ENCODE measurements at places on chromosomes 2 and 18.
A peak's percentile ranks its signal among the peaks of the same experiment; 100 is the strongest.

- no peak for DNase-seq
These were observed 818.5 kb upstream of the SALL3 start for GRCh38 chr18:78160961-78161656.

DNA sequence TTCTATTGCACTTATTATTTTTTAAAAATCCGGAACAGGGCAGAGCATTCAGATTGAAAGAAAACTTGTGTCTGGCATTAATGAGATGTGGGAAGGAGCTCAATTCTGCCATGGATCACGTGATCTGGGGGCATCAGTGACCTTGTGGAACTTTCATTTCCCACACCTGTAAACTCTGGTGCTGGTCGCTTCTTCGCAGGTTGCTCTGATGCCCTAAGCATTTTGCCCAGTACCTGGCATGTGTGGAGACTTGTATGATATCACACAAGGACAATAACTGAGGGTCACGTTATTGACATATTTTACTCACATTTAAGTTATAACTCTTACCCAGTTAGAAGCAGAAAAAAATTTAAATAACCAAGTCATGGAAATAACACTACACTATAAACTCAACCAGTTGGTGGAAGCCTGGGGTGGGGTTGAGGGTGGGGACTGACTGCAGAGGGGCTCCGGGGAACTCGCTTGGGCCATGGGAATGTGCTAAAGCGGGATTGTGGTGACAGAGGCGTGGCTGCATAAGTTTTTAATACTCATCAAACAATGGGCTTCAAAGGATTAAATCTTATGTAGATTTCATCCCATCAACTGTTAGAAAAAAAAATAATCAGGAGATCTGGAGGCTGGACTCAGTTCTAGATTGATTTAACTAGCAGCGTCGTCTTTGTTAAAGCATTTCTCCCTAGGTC, 36.5 kb downstream of the ST3GAL5 start:
- DNase-seq: no peak

- no peak for DNase-seq
These were observed 287.1 kb upstream of the ID2 start for GRCh38 chr2:8394569-8395359.

DNA sequence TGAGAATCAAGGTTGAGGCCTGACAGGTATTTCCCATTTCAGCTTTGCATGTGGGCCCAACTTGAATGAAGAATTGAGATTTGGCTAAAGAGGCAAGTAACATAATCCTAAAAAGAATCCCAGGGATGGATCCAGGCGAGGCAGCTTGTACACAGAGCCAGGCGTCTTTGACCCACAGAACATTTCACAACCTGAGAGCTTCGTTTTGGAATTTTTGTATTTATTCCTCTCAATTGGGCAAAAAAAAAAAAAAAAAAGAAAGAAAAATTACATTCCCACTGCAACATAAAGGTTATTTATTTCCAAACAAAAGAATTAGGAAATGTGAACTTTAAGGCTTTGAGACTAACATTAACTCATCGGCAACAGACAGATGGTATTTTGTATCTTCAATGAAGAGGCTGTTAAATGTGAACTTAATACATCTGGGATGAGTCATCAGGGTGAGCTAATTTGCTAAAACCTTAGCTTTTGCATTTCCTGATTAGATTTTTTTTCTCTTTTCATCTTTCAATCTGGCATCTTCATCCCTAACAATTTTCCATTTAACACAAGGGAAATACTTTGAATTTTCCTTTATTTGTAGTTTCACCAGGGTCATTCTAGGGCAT, 478.5 kb upstream of the TNP1 start:
- no peak for DNase-seq

DNA sequence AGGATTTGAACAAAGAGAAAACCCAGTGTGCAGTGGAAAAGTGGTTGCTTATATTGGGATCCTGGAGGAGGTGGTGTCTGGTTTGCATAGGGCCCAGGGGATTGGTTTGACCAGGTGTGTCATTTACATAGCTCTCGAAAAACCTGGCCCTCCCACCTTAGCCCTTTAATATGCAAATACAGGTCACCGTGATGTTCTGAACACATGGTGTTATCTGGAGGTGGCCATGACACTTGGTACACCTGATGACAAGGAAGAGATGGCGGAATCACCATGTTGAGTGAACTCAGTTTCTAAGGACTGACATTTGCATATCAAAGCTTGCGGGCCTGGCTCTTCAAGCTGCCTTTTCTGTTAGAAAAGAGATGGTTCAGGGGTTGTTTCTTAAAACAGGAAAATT, 2.3 kb upstream of the NAPG start:
- DNase-seq: no peak

DNA sequence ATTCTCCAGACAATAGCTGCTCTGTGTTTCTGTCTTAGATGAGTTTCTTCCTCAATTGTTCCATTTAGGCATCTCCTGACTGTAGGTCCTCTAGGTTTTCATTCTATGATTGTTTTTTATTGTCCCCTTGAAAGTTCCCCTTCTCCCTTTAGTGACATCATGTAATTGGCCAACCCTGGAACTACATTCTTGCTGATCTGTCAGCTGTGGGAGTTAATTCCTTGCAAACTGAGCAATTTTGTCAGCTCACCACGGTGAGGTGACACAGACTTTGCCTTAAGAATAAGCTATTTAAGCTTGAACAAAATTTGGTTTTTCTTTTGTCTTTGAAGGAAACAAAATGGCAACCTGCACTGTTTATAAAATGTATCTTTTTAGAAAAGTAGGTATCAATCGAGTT, 95.9 kb downstream of the TXNL1 start:
- DNase-seq: no peak

GRCh38 chr2:54569745-54570301, 113.7 kb downstream of the SPTBN1 start:
- DNase-seq: peak; percentile 85
